ENCODE measurements at places on chromosomes 12 and 14. TPM values are rescaled to one million over a fixed set of nuclear protein-coding genes. Genes with fewer than 3 reads are reported as not detected.

The RPL10L gene
- not detected for total RNA-seq

The ASCL1 gene
- total RNA-seq, result not detected

The NR4A1 gene
- total RNA-seq, result 13.0 TPM

The AGAP2 gene
- total RNA-seq, result 1.7 TPM

The CIDEB gene
- total RNA-seq, result not detected

Measured in neural progenitor cell (in vitro differentiated cells).